ENCODE measurements at places on chromosomes 2 and 18.

GRCh38 chr2:177058747-177059146 lies 153.8 kb upstream of the HNRNPA3 start:
- DNase-seq: no peak

DNA sequence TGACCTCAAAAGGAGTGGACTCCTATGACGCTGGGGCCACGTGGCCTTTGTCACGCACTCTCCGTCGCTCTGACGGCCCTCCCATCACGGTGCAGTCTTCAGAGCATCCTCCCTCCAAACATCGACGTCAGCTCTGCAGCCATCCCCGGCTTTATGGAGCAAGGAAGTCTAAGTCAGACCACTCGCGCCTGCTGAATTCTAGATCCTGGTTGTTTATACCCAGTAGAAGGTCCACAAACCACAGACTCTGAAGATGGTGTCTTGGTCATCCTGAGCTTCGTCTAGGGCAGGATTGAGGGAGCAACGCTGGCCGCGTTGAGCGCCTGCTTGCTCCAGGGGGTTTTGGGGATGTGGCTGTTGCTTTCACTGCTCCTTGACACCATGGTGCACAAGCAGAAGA lies 228.0 kb upstream of the SALL3 start:
- DNase-seq: no peak

- DNase-seq: no peak
These were observed 713.7 kb downstream of the TSN start for GRCh38 chr2:122469147-122469546.

DNA sequence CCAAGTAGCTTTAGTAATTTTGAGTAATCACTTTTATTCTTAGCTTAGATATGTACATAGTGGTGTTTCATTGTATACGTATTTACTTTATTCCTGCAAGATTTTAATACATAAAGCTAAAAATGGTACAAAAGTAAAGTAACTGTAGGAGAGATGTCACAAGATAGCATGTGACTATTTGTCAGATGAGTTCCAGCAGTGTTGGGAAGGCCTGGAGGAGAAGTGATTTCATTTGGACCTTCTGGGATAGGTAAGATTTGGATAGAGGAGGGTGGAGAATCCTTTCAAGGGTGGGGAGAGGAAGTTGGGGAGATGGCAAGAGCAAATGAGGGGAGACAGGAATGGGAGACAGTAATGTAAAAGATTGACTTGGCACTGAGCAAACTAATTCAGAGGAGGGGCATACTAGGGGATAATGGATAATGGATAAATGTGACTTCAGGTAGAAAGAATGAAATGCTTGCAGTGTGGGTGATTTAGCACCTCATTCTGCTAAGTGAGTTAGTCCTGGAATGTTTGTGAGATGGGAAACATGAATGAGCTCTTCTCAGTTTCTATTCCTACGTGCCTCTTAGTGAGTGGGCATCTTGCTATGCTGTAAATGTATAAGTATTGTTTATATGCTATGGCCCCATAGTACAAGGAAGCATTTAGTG lies 10.5 kb downstream of the WDR43 start:
- DNase-seq: peak; percentile 90

DNA sequence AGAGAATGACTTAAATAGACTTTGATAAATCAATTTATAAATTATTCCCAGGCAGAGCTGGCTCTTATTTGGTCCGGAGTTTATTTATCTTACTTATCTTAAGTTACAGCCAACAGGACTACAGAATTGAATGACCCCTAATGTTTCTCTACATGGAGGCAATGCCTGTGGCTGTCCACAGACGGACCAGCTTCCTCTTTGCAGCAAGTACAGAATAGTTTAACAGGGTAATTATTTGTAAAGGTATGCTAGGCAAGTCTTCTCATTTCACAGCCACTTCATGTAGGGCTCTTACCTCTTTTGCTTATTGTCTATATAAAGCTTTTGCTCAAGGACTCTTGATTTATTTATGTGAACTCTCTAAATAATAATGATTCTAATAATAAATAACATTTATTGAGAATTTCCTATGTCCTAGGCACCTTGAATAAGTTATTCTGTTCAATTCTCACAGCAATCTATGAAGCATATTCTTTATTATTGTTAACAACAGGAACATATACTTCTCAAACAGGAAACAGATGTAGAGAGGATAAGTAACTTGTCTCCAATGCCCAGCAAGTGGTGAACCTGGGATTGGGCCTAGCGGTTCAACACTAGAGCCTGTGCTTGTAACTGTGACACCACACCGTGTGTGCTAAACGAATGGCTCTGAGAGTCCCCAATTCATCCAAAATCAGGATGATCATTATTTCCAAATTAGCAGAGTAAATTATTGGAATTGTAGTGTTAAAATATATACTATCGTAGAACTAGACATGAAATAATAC lies 58.8 kb upstream of the NXPH2 start:
- no peak for DNase-seq

- DNase-seq: no peak
These were observed 450.9 kb upstream of the HS6ST1 start for GRCh38 chr2:128769457-128770142.

- DNase-seq: no peak
These were observed 61.0 kb upstream of the NFE2L2 start for GRCh38 chr2:177325554-177325953.

DNA sequence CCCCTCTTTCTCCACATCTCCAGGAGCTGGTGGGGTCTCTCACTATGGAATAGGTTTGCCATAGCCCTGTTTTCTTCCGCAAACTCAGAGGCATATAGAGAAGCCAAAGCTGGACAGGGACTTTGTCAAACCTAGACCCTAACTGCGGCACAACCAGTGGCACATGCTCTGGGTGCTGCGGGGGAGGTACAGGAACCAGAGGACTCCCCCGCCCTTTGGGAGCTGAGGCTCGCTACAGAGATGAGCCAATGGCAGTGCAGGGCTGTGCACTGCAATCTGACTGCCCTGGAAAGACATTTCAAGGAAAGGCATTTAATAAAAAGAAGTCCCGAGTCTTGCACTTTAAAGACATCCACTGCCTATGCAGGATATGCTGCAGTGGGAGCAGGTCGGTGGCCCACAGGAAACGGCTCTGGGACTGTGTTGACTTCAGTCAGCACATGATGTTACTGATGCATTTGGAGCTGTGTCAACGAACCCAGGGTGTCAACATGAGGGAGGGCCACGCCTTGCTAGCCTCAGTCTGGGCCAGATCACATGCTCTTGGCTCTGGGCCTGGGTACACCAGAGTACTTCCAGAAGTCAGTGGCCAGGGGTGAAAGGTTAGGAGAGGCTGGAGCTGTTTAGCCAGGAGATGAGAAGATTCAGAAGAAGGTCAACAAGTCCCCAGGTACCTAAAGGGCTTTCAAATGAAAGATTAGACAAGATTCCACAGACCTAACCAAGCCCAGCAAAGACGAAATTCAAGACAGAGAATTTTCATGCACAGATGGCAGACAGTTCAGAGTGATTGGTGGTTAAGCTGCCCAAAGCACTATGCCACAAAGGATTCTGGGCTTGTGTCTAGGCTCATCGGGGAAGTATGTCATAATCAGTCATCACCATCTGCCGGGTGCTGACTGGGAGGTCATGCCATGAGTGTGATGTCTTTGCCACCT lies 8.2 kb downstream of the SLC35F6 start:
- DNase-seq: no peak

GRCh38 chr2:170770008-170770605 lies at the start of gene ERICH2:
ERICH2 (plus strand) TSS chr2:170770378; CDS start chr2:170770682, 304 bp downstream.
- DNase-seq: peak; percentile 95

DNA sequence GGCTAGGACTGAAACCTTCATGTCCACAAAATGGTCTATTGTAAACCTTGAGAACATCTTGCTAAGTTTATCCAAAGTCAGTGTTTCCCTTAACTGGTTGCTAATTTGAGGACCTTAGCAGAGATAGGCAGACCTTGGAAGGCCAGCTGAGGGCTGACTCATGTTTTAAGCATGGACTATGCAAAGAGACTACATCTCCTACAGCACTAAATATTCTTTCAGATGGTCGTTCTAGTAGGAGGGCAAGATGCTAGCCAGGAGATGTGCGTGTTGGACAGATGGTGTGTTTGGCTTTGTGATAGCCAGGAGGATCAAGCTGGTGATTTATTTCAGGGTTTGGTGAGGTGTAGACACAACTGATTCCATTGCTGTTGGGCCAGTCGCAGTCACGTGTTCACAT lies 75.8 kb downstream of the NRP2 start:
- DNase-seq: peak; percentile 33

- DNase-seq: peak; percentile 97
These were observed 42.2 kb downstream of the BIN1 start for GRCh38 chr2:127064642-127065250.

Measured in mesendoderm (in vitro differentiated cells).